Fibroblast of skin of right biceps (primary cell): ENCODE measurements at places on chromosomes 12 and 14.
A peak's percentile ranks its signal among the peaks of the same experiment; 100 is the strongest.

DNA sequence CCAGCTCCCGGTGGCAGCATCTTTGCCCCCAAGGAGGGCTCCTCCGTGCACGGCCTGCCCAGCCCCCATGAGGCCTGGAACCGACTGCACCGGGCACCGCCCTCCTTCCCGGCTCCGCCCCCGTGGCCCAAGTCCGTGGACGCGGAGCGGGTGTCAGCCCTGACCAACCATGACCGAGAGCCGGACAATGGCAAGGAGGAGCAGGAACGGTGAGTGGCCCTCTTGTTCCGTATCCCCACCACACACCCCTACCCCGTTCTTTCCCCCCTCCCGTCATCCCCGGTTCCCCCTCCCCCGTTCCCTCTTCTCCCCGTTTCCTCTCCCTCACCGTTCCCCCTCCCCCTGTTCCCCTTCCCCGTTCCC is 28.3 kb downstream of the LRCOL1 start:
- DNase-seq: no peak

GRCh38 chr14:90545382-90545781 is 148.6 kb downstream of the CALM1 start:
- no peak for DNase-seq

GRCh38 chr12:52202361-52203078 is 10.7 kb upstream of the KRT80 start:
- peak; percentile 73 for DNase-seq

GRCh38 chr12:42834062-42834461 is 244.5 kb upstream of the PRICKLE1 start:
- no peak for DNase-seq

GRCh38 chr12:14357486-14357885 is 8.0 kb upstream of the ATF7IP start:
- DNase-seq: no peak

GRCh38 chr14:76007852-76008251 is 22.3 kb downstream of the IFT43 start:
- peak; percentile 35 for DNase-seq

GRCh38 chr12:7121324-7121723 is 7.4 kb downstream of the RBP5 start:
- DNase-seq: no peak

- DNase-seq: no peak
Observed at GRCh38 chr12:47992776-47993175, 11.5 kb downstream of the COL2A1 start.

DNA sequence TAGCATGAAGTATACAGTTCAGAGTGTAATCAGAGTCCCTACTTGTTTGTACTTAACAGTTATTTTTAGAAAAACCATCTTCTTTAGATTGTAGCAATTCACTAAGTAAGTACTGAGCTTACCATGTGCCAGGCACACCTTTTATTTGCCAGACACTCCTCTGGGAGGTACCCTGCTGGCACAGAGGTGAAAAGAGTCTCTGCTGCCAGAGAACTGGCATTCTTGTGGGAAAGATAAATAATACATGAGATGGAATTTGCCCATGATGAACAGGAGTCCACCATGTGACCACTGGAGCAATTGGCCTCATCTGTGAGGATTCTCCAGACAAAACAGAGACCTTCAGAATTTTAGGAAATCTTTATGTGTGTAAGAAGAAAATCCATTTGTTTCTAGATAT is 199.3 kb upstream of the SLC16A7 start:
- no peak for DNase-seq

GRCh38 chr12:52278575-52279421 is 4.4 kb downstream of the KRT86 start:
- DNase-seq: peak; percentile 71

GRCh38 chr14:98685725-98686124 is 586.3 kb downstream of the BCL11B start:
- no peak for DNase-seq

- DNase-seq: no peak
Observed at GRCh38 chr14:95651028-95651427, 35.2 kb upstream of the TCL1B start.

DNA sequence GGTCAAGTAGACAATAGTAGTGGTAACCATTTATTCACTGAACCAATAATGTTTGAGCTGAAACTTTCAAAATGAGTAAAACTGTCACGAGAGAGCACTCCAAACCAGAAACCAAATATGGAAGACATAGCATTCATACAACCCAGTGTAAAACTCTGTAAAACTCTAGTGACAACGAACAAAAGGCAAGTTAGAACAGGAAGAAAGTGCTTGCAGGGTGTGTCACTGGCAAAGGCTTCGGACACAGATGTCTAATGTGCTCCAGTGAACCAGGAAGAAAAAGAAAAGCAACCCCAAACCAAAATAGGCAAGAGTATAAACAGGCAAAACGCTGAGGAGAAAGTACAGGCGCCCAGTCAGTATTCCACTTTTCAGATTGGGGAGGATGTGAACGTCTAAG is 79.3 kb upstream of the FZD10 start:
- DNase-seq: no peak

DNA sequence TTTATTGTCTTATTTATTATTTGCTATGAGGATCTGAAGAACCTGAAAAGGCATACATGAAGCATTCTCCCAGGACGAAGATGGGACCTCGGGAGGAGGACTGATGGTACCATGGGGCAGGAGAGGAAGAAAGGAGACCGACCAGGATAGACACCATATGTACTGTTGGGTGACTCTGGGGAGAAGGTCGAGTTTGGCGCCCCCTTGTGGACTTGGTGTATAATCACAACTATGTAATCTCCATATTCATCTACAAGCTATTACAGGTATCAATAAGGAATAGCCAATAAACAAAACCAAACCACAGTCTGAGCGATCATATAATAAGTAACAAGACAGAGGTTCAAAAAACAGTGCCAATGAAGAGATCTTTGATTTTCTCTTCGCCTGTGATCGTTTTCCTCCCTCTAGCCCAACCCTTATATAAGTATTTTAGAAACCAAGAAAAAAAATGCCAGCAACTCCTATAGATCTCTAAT is 139.1 kb downstream of the SPTSSA start:
- peak; percentile 58 for DNase-seq

- no peak for DNase-seq
Observed at GRCh38 chr12:52403561-52403960, 2.6 kb downstream of the KRT82 start.

GRCh38 chr12:132804426-132804861 is 24.2 kb downstream of the GOLGA3 start:
- DNase-seq: no peak

DNA sequence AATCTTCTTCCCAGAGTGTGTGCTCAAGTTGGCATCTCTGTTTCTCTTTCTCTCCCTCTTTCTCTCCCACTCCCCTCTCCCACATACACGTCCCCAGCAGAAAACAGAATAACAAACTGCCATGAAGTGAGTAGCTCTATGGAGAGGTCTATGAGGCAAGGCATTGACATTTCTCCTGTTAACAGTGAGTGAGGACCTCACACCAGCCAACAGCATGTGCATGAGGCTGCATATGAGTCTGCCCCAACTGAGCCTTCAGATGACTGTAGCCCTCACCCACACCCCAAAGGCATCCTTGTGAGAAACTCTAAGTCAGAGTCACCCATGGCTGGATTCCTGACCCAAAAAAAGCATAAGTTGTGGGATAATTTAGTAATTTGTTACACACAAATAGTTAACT is 50.4 kb downstream of the MAGOHB start:
- DNase-seq: no peak

DNA sequence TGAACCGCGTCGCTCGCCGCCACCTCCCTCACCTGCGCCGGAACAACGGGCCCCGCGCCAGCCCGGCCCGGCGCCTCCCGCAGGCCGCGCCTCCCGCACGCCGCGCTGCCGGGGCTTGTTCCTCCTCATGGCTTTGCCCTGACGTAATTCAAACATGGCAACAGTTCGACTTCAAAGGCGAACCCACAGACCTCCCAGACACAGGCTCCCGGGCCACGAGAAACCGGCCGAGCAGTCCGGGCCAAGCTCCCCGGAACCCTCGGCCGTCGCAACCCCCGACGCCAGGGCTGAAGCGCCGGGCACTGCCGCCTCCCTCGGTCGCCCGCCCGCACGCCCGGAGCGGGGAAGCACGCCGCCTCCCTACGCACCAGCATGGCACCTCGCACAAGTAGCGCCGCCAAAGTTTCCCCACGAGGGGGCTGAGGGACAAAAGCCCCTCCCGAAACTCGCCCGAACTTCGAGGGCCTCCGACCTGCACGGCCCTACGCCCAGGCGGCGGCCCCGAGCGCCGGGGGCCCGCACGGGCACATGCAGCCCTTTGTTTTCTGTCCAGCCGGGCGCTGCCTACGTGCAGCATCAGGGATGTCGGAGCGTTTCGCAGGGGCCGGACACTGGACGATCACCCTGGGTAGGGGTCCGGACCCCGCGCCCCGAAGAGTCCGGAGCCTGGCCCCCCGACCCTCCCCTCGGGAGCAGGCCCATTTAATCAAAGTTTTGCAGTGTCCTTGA is 1.7 kb downstream of the SINHCAF start:
- peak; percentile 77 for DNase-seq

GRCh38 chr12:19074700-19075099 is 54.8 kb upstream of the PLEKHA5 start:
- peak; percentile 41 for DNase-seq

- peak; percentile 24 for DNase-seq
Observed at GRCh38 chr14:93525696-93526451, 95.1 kb downstream of the UNC79 start.

GRCh38 chr12:116130431-116130830 is 147.1 kb downstream of the MED13L start:
- DNase-seq: peak; percentile 86
